ENCODE measurements at places on chromosomes 7 and 10.

GRCh38 chr7:108294595-108294994 lies 161.6 kb downstream of the NRCAM start:
- DNase-seq, result no peak

DNA sequence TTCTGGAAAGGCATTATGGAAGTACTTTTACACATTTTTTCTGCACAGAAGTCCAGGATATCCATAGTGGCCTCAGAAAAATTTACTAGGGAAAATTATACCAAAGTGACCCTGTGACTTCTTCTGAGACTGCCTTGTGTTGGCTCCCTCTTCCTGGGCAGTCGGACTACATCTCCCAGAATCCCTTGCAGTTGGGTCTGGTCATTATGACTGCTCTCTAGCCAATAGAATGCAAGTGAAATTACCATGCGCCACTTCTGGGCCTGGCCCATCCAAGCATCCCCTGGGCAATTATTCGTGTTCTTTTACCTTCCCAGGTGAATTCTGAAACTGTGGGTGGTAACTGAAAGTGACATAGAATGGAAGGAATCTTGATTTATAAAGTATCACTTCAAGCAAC lies 430.9 kb downstream of the ACTR3B start:
- DNase-seq, result no peak

- no peak for DNase-seq
Measured at GRCh38 chr10:4239186-4239585, 454.2 kb upstream of the KLF6 start.

- no peak for DNase-seq
Measured at GRCh38 chr7:115679976-115680375, 350.6 kb downstream of the TFEC start.

GRCh38 chr7:23712368-23713284 lies 2.6 kb downstream of the STK31 start:
- no peak for DNase-seq

- no peak for DNase-seq
Measured at GRCh38 chr7:68622500-68622899, 975.8 kb upstream of the AUTS2 start.

DNA sequence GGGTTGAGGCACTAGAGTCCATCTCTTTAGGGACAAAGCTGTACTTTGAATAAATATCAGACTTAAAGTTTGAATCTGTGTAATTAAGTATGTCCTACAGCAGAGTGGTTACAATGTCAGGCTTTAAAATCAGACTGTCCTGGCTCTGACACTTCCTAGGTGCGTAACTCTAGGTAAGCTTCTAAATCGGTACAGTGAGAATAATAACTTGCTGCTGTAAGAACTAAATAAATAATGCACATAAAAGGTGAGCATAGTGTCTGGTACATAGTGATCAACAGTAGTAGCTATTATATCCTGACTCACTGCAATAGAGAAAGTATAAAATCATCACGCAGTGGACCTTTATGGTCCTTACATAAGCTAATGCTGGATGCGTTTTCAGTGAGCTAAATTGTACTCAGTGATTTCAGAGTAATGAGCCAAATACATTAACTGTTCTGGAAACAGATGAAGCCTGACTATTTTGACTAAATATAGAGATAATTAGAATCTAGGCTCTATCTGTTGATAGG lies 72.2 kb upstream of the PDK4 start:
- no peak for DNase-seq
